Memory B cell (primary cell): ENCODE measurements at places on chromosomes 1 and 21.

DNA sequence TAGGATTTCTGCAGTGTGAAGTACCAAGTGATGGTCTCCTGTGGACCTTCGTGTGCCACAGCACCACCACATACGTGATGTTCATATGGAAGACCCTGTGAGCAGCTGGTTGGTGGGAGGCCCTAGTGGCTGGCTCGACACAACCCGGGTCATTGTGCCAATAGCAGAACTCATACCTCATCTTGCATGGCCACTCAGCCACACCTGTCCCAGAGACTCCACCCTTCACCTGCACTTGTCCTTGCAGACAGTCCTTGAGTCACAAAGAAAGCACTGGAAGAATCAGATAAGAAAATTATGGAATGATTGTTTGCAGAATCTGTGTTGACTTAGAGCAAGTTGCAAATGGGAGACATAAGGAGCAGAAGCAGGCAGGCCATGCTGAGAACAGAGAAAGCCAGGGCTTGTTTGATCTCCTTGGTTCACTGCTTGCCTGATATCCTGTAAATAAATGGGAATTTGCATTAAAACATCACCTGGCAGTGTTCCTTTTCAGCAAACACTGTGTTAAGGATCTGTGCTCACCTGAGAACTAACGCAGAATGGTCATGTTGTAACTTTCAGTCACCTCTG is 307.7 kb downstream of the SIPA1L2 start:
- DNase-seq, result no peak
- no peak overlapping the region for H3K4me3 ChIP-seq
- H3K4me1 ChIP-seq, result no peaks in the 10 kb centered on the region

DNA sequence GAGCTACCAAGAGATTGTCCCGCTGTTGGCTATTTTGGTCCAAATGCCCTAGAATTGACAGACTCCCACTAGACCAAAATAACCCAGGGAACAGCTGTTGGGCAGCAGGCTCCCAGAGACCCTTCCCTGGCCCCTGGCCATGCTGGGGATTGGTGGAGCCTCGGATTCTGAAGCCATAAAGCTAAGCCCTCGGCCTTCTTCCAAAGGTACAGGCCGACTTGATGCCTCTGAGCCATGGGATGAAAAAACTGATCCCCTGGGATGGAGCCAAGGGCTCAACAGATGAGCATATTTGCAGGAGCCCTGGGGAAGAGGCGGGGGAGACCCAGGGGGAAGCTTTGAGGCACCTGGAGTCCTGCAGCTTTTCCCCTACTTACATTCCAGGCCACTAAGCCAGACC is 1.0 kb upstream of the LRRC38 start:
- H3K4me3 ChIP-seq, result no peak overlapping the region
- H3K27ac ChIP-seq, result no peak overlapping the region
- no peak for DNase-seq
- H3K4me1 ChIP-seq, result no peaks in the 10 kb centered on the region
- H3K36me3 ChIP-seq, result peaks cover 2% of the 10 kb centered on the region

DNA sequence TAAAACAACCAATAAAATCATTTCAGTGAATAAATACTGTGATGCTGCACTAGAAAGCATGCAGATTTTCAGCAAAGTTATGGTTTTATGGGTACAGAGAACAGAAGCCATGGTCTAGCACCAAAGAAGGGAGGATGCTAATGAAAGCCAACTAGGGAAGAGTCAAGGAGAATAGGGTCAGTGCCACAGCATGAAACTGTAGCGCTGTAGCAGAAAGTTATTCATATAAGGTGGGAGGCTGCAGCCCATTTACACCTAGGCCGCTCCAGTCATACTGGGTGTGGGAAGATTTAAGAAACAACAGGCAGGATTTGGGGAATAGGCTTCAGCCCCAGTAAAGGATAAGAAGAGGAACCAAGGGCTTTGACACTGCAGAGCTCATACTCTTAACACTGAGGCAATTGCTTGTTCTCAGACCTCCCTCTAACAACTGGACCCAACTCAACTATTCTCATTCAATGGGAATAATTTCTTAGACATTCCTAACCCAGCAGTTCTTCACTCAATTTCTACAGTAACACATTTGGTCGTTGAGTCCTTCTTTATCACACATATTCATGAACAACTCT is 4.4 kb downstream of the IFI16 start:
- H3K27ac ChIP-seq, result peak overlapping the region; percentile 90
- H3K4me1 ChIP-seq, result peaks cover 43% of the 10 kb centered on the region
- H3K4me3 ChIP-seq, result peak overlapping the region; percentile 99
- H3K36me3 ChIP-seq, result peaks cover 44% of the 10 kb centered on the region

- H3K4me3 ChIP-seq, result peak overlapping the region; percentile 89
- peak overlapping the region; percentile 85 for H3K27ac ChIP-seq
- peaks cover 1% of the 10 kb centered on the region for H3K36me3 ChIP-seq
- peaks cover 37% of the 10 kb centered on the region for H3K27me3 ChIP-seq
These were observed 299 bp upstream of the PROX1 start for GRCh38 chr1:213987422-213987926.

DNA sequence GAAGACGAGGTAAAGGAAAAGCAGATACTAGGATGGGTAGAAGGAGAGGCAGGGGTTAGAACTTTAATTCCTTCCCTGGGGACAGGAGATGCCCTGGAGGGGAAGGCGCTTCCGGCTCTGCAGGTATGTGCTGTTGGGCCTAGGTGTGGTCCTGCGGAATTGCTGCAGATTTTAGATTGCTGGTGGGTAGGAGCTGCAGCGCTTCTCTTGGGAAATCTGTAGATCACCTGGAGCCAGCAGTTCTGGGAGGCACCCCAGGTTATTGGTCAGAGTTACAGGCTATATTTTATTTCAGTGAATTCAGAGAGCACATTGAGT is 1.1 kb downstream of the MGST3 start:
- H3K4me1 ChIP-seq, result peaks cover 18% of the 10 kb centered on the region
- no peak overlapping the region for H3K4me3 ChIP-seq
- no peaks in the 10 kb centered on the region for H3K36me3 ChIP-seq

DNA sequence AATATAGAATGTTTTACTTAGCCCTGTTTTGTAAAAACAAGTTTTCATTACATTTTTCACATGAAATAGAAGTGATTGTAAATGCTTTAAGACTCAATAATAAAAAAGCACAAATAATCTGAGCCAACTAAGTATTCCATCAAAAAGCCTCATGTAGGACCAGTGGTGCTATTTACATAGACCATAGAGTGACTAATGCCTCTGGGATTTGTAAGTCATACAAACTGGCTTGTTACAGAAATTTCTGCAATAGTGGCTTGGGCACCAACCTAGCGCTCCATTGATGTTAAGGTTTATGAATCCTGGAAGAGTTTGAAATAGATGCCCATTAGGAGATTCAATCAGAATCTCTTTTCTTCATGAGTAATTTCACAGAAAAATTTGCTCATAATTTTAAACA is 31.9 kb downstream of the ZMYM1 start:
- no peak for DNase-seq
- peaks cover 24% of the 10 kb centered on the region for H3K36me3 ChIP-seq
- no peak overlapping the region for H3K27ac ChIP-seq
- H3K4me3 ChIP-seq, result no peak overlapping the region
- H3K27me3 ChIP-seq, result no peaks in the 10 kb centered on the region

DNA sequence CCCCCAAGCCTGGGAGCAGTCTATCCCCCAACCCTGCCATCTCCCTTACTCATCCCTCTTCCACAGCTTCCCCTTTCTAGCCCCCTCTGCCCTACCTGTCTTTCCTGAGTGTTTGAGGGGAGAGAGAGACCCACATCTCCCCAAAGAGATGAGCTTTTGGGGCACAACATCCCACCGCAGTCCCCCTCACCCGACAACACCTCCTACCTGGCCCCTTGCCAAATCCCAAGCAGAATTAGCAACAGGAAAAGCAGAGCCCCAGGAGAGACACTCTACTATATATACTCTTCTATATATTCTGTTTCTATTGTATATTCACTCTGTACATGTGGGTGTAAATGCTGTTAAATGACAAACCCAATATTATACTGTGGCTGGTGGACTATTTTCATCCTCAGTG is 9.9 kb upstream of the KCNC4 start:
- H3K27ac ChIP-seq, result peak overlapping the region; percentile 49
- H3K4me3 ChIP-seq, result no peak overlapping the region
- H3K27me3 ChIP-seq, result no peaks in the 10 kb centered on the region
- H3K4me1 ChIP-seq, result peaks cover 4% of the 10 kb centered on the region
- H3K36me3 ChIP-seq, result no peaks in the 10 kb centered on the region

GRCh38 chr1:17540255-17541001 is 930 bp downstream of the ARHGEF10L start:
- H3K4me3 ChIP-seq, result peak overlapping the region; percentile 80
- peaks cover 18% of the 10 kb centered on the region for H3K4me1 ChIP-seq
- peaks cover 19% of the 10 kb centered on the region for H3K27me3 ChIP-seq
- peaks cover 2% of the 10 kb centered on the region for H3K36me3 ChIP-seq
- no peak overlapping the region for H3K27ac ChIP-seq

- H3K4me3 ChIP-seq, result no peak overlapping the region
- peaks cover 2% of the 10 kb centered on the region for H3K27me3 ChIP-seq
- no peak for DNase-seq
- H3K27ac ChIP-seq, result no peak overlapping the region
- H3K36me3 ChIP-seq, result no peaks in the 10 kb centered on the region
- H3K4me1 ChIP-seq, result no peaks in the 10 kb centered on the region
These were observed 25.8 kb downstream of the FAM151A start for GRCh38 chr1:54597455-54598030.

DNA sequence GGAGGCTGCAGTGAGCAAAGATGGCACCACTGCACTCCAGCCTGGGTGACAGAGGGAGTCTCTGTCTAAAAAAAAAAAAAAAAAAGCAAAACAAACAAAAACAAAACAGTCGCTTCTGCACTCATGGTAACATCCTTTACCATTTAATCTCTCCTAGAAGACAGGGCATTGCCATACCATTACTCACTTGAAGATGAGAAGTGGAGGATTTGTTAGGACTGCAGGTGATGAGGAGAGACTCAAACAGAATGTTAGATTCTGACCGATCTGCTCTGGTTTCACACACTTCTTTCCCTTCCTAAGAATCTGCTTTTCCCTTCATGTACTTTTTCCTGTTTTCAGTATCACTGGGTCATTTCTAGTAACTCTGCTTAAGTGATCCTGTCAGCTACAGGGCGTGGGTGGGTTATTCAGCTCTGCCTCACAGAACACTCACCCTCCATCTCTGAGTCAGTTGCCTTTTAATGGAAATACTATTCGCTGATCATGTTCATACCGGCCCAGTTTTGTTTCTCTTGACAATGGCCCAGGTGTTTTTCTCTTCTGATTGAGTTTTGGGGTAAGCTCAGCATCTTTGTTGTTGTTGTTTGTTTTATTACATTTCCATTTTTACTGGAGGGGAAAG is 148.0 kb upstream of the ERG start:
- no peaks in the 10 kb centered on the region for H3K36me3 ChIP-seq
- H3K27me3 ChIP-seq, result no peaks in the 10 kb centered on the region
- H3K4me3 ChIP-seq, result no peak overlapping the region
- no peaks in the 10 kb centered on the region for H3K4me1 ChIP-seq
- no peak for DNase-seq

DNA sequence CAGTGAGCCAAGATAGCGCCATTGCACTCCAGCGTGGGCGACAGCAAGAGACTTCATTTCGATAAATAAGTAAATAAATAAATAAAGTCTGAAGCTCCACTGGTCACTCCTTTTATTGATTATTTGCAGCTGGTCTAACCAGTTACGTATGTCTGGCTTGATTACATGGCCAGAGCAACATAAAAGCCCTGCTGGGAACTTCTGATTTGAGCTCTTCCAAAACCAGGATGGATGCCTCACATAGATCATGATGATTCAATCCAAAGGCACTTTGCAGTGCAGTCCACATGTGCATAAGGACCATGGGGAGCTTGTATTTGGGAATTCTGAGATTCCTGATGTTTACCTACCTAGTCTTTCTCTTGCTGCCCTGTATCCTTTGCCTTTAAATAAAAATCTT is 24.0 kb downstream of the NSUN4 start:
- peaks cover 31% of the 10 kb centered on the region for H3K36me3 ChIP-seq
- H3K4me1 ChIP-seq, result peaks cover 5% of the 10 kb centered on the region
- H3K4me3 ChIP-seq, result no peak overlapping the region
- DNase-seq, result no peak

DNA sequence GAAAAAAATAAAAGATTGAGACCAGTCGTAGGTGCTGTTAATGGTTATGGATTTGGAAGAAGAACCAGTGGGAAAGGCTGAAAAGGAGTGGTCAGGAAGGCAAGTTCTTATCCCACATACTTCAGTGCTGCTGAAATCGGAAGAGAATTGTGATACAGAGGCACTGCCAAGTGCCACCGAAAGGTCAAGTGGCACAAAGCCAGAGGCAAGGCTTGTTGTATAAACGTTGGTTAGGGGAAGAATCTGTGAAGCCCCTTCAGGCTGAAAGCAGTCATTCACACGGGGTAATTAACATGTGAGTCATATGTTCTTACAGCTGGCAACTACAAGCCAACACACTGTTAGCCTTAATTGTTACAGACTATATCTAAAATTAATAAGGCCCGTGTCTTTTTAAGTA is 48.8 kb downstream of the ZBTB40 start:
- no peaks in the 10 kb centered on the region for H3K4me1 ChIP-seq
- no peak for DNase-seq
- H3K36me3 ChIP-seq, result peaks cover 28% of the 10 kb centered on the region
- H3K27ac ChIP-seq, result no peak overlapping the region

DNA sequence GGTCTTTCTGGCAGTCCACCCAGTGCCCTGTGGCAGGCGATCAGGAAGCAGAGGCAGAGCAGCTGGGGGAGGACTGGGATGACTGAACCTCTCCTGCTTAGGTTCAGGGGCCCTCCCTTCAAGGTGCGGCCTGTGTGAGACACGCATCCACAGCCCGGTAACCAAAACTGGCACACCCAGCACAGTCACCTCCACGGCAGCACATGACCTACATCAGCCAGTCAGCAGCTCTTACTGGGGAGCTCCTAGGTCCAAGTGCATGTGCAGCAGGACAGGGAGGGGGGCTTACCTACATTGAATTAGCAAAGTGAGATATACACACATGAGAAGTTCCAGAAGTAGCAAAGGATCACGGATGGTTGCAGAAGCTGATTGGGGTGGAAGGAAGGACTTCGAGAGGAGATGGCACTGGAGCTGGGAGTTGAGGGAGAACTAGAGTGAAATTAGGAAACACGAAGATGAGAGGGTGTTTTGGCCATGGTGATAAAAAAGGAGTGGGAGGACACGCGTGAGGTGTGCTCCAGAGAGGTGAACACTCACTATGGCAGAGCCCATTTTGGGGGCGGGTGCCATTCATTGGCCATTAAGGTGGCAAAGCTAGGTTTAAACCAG is 51.4 kb upstream of the IRF2BP2 start:
- H3K27ac ChIP-seq, result no peak overlapping the region
- no peak overlapping the region for H3K4me3 ChIP-seq
- no peaks in the 10 kb centered on the region for H3K27me3 ChIP-seq
- no peak for DNase-seq
- H3K36me3 ChIP-seq, result no peaks in the 10 kb centered on the region
- H3K4me1 ChIP-seq, result peaks cover 9% of the 10 kb centered on the region
